ENCODE measurements at places on chromosomes 16 and 17. TPM values are rescaled to one million over a fixed set of nuclear protein-coding genes. Genes with fewer than 3 reads are reported as not detected.

Gene GJD3
- total RNA-seq: 3.4 TPM

DNA sequence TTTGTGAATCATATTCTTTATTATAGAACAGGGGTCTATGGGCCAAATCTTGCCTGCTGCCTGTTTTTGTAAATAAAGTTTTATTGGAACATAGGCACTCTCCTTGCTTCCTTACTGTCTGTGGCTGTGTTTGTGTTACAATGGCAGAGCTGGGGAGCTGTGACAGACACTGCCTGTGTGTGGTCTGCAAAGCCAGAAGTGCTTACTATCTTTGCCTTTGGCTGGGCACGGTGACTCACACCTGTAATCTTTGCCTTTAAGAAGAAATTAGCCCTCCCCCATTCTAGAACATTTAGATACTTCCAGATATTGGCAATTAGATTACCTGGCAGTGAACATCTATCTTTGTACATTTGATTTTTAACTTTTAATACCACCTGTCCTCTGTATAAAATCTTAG lies 308.3 kb downstream of the FOXL1 start:
- H3K27ac ChIP-seq: no peak overlapping the region
- no peaks in the 10 kb centered on the region for H3K36me3 ChIP-seq
- no peak overlapping the region for H3K4me3 ChIP-seq
- H3K4me1 ChIP-seq: no peaks in the 10 kb centered on the region
- H3K27me3 ChIP-seq: no peaks in the 10 kb centered on the region

DNA sequence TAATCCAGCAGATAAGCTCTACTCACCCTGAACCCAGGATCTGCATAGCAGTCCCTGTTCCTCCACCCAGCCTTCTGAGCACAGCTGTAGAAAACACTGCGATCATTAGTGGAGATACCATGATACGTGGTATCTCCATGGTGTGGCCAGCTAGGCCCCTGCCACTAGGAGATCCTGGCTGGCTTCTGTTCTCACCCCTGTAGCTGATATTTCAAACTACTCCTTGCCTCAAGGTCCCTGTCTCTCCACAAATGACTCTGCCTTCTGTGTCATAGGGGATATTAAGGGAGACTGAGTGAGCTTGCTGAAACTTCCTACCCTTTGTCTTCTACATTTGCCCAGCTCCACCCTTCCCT lies 44.3 kb downstream of the ERN1 start:
- no peak overlapping the region for H3K27ac ChIP-seq
- no peaks in the 10 kb centered on the region for H3K36me3 ChIP-seq
- no peak overlapping the region for H3K4me3 ChIP-seq
- DNase-seq: no peak
- peaks cover 22% of the 10 kb centered on the region for H3K4me1 ChIP-seq
- H3K27me3 ChIP-seq: no peaks in the 10 kb centered on the region

DNA sequence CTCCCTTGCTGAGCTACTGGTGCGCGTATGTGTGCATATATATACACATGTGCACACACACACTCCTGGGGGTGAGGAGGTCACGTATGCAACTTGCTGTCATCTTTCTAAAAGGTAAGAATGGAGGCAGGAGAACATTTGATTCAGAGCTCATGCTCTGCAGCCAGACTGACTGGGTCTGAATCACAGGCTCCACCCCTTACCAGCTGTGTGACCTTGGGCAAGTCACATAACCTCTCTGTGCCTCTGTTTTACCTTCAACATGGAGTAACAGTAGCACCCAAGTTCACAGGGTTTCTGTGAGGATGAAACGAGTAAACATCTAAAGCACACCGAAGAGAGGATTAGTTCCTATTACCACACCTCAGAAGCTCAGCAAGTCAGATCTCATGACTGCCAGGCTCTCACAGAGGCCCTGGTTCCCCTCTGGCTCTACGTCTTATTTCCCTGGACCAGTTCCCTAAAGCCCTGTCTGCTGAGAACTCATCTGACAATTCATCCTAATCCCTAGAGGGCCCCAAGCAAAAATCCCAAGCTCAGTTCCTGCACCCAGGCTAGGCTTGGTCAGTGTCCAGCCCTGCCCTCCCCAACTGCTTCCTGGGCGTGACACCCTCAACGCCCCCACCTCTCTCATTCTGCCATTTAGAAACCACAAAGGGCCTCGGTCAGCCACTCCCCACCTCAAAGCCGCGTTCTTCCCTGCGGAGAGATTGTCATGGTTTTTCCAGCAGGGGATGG lies 28.7 kb downstream of the ABR start:
- no peaks in the 10 kb centered on the region for H3K27me3 ChIP-seq
- no peak overlapping the region for H3K4me3 ChIP-seq
- no peaks in the 10 kb centered on the region for H3K4me1 ChIP-seq
- DNase-seq: no peak

DNA sequence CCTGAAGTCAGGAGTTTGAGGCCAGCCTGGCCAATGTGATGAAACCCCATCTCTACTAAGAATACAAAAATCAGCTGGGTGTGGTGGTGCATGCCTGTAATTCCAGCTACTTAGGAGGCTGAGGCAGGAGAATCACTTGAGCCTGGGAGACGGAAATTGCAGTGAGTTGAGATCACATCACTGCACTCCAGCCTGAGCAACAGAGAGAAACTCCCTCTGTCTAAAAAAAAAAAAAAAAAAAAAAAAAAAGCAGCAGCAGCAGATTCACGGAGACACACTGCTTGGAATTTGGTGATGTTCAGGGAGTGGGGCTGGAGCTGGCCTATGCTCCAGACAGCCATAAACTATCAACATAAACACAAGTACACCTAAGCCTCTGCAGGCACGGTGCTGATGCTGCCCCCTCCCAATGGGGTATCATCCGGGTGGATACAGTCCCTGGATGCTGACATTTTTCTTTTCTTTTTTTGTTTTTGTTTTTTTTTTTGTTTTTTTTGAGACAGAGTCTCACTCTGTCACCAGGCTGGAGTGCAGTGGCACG lies 39.6 kb upstream of the RHOT1 start:
- no peaks in the 10 kb centered on the region for H3K4me1 ChIP-seq
- H3K36me3 ChIP-seq: no peaks in the 10 kb centered on the region
- H3K27ac ChIP-seq: no peak overlapping the region

Gene ZNF48
- 12.2 TPM for total RNA-seq

DNA sequence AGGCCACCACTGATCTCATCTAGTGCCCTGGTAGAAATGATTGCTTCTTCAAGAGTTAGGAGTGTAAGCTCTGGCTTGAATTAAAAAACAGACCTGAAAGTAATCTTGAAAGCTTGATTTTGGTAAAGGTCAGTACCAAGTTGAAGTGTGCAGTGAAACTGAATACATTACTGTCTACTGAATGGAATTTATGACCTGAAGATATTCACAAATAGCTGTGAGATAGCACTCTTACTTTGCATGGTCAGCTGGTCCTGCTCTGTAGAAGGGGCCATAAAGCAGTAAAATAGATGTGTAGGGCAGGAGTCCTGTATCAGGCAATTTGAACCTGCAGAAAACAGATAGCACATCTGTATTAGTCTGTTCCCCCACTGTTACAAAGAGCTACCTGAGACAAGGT lies 78.6 kb downstream of the MYH13 start:
- DNase-seq: no peak
- H3K4me1 ChIP-seq: peaks cover 5% of the 10 kb centered on the region
- no peak overlapping the region for H3K4me3 ChIP-seq
- H3K27ac ChIP-seq: no peak overlapping the region
- no peaks in the 10 kb centered on the region for H3K36me3 ChIP-seq

Gene HBA2
- total RNA-seq: 32.6 TPM

GRCh38 chr17:71176928-71177443 lies 943.8 kb upstream of the SOX9 start:
- no peak overlapping the region for H3K27ac ChIP-seq
- H3K4me3 ChIP-seq: no peak overlapping the region
- H3K27me3 ChIP-seq: no peaks in the 10 kb centered on the region
- DNase-seq: no peak

- no peaks in the 10 kb centered on the region for H3K27me3 ChIP-seq
- peaks cover 17% of the 10 kb centered on the region for H3K4me1 ChIP-seq
- no peaks in the 10 kb centered on the region for H3K36me3 ChIP-seq
- H3K27ac ChIP-seq: peak overlapping the region; percentile 95
These were observed 24.6 kb downstream of the LLGL2 start for GRCh38 chr17:75550139-75550465.

Gene WSB1
- 125 TPM for total RNA-seq

Gene GRAP
- total RNA-seq: 6.3 TPM

DNA sequence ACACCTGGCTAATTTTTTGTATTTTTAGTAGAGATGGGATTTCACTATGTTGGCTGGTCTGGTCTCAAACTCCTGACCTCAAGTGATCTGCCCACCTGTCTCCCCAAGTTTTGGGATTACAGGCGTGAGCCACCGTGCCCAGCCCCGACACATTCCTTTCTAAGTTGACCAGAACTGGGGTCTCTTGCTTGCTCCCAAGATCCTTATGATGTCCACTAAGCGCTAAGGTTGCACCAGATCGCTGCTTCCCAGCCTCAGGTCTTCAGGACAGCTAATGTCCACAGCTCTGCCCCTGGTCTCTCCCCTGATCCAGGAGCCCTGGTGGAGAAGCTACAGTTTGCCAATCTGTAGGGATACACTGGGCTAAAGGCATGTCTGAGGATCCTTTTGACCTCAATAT lies 29.5 kb downstream of the NSMCE1 start:
- H3K4me3 ChIP-seq: no peak overlapping the region
- no peaks in the 10 kb centered on the region for H3K36me3 ChIP-seq
- DNase-seq: no peak
- H3K27ac ChIP-seq: no peak overlapping the region
- H3K27me3 ChIP-seq: no peaks in the 10 kb centered on the region

- no peaks in the 10 kb centered on the region for H3K27me3 ChIP-seq
- H3K27ac ChIP-seq: no peak overlapping the region
- H3K4me3 ChIP-seq: no peak overlapping the region
These were observed 6.7 kb downstream of the TRPV1 start for GRCh38 chr17:3602499-3602898.

DNA sequence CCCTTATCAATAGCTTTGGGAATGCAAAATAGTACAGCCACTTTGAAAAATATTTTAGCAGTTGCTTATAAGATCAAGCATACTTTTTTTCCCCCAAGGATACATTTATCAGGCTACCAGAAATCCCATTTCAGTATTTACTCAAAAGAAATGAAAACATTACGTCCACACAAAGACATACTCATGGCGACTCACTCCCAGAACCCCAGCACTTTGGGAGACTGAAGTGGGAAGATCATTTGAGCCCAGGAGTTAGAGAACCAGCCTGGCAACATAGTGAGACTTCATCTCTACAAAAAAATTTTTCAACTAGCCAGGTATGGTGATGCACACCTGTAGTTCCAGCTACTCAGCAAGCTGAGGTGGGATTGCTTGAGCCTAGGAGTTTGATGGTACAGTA lies 5.9 kb downstream of the SKA2 start:
- H3K4me3 ChIP-seq: no peak overlapping the region
- H3K27me3 ChIP-seq: no peaks in the 10 kb centered on the region
- H3K27ac ChIP-seq: no peak overlapping the region
- no peaks in the 10 kb centered on the region for H3K36me3 ChIP-seq

DNA sequence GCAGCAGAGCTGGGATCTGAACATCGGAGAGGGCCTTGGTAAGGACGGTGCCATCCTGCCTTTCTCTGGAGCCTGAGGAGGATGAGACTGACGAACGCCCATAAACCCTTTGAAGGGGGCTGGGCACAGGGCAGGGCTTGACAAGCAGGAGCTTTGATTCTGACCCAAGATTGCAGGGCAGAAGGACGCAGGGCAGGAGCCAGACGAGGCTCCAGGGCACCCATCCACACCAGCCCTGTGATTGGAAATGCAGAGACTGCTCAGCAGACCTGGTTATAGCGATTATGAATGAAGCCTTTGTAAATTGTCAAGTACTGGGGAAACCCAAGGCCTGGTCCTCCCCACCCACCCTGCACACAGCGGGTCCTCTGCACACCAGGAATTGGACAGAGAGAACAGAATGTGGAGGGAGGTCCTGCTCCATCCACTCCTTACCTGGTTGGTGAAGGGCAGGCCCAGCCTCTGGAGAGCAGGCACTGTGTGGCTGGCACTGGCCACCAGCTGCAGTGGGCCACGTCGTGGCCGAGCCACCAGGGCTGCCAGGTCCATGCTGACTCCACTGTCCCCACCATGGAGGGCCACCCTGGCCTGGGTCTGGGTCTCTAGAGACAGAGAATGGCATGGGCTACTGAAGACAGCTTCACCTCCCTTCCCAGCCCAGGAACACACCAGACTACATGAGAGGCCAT lies 68.8 kb downstream of the RMI2 start:
- no peak overlapping the region for H3K4me3 ChIP-seq
- H3K27ac ChIP-seq: no peak overlapping the region
- H3K4me1 ChIP-seq: no peaks in the 10 kb centered on the region
- no peaks in the 10 kb centered on the region for H3K36me3 ChIP-seq
- no peak for DNase-seq
- no peaks in the 10 kb centered on the region for H3K27me3 ChIP-seq

GRCh38 chr17:59416184-59416583 lies 84.7 kb downstream of the YPEL2 start:
- H3K27ac ChIP-seq: no peak overlapping the region
- H3K4me3 ChIP-seq: no peak overlapping the region
- H3K4me1 ChIP-seq: peaks cover 10% of the 10 kb centered on the region
- H3K36me3 ChIP-seq: no peaks in the 10 kb centered on the region
- DNase-seq: no peak
- H3K27me3 ChIP-seq: no peaks in the 10 kb centered on the region

GRCh38 chr16:86499889-86500707 lies 10.2 kb upstream of the FOXF1 start:
- DNase-seq: no peak
- no peaks in the 10 kb centered on the region for H3K36me3 ChIP-seq
- H3K27me3 ChIP-seq: peaks cover 47% of the 10 kb centered on the region

Gene CCDC200
- not detected for total RNA-seq

Gene MYCBPAP
- total RNA-seq: 3.2 TPM

GRCh38 chr17:72474243-72474642 lies 353.4 kb downstream of the SOX9 start:
- DNase-seq: no peak
- H3K4me1 ChIP-seq: peaks cover 57% of the 10 kb centered on the region
- H3K4me3 ChIP-seq: no peak overlapping the region
- no peaks in the 10 kb centered on the region for H3K36me3 ChIP-seq
- H3K27ac ChIP-seq: peak overlapping the region; percentile 98

Gene AOC2
- total RNA-seq: 1.1 TPM

Gene SLFN13
- total RNA-seq: 14.9 TPM

DNA sequence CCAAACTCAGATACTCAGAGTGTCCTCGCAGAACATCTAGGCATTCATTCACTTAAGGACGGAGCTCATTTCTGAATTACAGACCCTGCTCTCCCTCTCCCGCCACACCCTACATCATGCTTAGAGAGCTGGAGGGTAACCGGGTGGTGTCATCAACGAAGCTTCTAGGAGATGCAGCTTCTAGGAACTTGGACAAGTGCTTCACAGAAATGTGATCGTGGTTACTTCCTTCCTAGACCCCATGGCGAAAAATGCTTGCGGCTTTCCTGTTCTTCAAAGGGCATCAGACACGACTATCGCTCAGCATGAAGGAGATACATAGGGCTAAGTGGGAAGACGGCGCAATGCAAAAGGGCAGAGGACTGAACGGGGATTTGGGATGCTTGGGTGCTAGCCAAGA lies 126.8 kb downstream of the ZFHX3 start:
- H3K27me3 ChIP-seq: no peaks in the 10 kb centered on the region
- peaks cover 7% of the 10 kb centered on the region for H3K4me1 ChIP-seq
- H3K27ac ChIP-seq: no peak overlapping the region

Gene MPV17L
- 14.9 TPM for total RNA-seq

Gene DPEP3
- total RNA-seq: 0.40 TPM

- H3K27me3 ChIP-seq: no peaks in the 10 kb centered on the region
- DNase-seq: no peak
- H3K36me3 ChIP-seq: no peaks in the 10 kb centered on the region
- H3K4me3 ChIP-seq: no peak overlapping the region
These were observed 560.0 kb upstream of the SALL1 start for GRCh38 chr16:51710905-51711563.
